ENCODE measurements at places on chromosomes 5 and 9.
A peak's percentile ranks its signal among the peaks of the same experiment; 100 is the strongest.

DNA sequence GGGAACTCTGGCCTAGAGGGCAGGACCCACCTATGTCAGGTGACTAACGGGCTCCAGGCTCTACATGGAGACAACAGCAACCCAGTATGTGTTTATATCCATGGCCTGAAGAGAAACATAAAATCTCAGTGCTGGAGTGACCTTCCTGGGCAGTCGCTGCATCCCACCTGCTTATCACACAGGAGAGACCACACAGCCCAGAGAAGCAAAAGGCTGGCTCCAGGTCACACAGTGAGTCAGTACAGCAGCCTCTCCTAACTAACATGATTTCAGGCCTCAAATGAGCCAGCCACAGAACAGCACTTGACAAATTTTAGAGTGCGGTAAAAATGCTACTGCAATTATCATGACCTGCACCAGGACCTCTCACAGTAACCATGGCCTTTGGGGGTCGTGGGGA is 54.0 kb upstream of the TGFBR1 start:
- no peak for DNase-seq

- no peak for DNase-seq
These were observed 1216.7 kb downstream of the EFNA5 start for GRCh38 chr5:106454050-106454449.

DNA sequence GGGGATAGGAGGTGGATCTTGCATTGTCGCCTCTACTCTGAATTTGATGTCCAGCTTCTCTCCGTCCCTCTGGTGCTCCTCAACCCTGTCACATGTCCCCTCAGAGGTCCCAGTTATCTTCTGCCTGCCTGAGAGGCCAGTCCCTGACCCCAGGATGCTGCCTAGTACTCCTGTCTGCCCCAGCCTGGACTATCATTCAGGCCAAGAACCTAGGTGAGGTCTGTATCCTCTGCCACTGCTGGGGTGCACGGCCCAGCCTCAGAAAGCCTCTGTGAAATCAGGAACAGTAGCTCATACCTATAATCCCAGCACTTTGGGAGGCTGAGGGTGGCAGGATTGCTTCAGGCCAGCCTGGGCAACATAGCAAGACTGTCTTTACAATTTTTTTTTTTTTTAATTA is 8.6 kb downstream of the SPINK4 start:
- no peak for DNase-seq

- no peak for DNase-seq
These were observed 59.1 kb upstream of the FBXW11 start for GRCh38 chr5:172065431-172066065.

- DNase-seq, result no peak
These were observed 52.8 kb downstream of the S1PR3 start for GRCh38 chr9:89044104-89044503.

- peak; percentile 33 for DNase-seq
These were observed 186.1 kb downstream of the C9orf152 start for GRCh38 chr9:110021891-110022290.

DNA sequence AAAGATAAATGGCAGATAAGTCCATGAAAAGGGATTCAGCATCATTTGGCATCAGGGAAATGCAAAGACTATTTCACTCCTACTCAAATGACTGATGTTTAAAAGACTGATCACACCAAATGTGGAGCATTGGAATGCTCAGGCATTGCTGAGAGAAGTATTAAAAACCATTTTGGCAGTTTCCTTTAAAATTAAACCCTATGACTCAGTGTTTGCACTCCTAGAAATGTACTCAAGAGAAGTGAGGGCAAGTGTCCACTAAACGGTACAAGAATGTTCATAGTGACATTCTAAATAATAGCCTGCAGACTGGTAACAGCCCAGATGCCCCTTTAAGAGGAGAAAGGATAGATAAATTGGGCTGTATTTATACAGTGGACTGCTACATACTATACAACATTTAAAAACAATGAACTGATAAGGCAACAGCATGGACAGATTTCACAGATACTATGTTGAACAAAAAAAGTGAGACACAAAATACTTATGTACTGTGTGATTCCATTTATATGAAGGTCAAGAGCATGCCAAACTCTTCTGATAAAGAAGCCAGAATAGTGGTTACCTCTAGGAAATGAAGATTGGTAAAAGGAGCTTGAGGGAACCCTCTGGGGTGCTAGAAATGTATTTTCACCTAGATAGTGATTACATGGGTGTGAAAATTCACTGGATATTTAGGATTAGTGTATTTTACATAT is 24.6 kb downstream of the APC start:
- DNase-seq, result no peak

DNA sequence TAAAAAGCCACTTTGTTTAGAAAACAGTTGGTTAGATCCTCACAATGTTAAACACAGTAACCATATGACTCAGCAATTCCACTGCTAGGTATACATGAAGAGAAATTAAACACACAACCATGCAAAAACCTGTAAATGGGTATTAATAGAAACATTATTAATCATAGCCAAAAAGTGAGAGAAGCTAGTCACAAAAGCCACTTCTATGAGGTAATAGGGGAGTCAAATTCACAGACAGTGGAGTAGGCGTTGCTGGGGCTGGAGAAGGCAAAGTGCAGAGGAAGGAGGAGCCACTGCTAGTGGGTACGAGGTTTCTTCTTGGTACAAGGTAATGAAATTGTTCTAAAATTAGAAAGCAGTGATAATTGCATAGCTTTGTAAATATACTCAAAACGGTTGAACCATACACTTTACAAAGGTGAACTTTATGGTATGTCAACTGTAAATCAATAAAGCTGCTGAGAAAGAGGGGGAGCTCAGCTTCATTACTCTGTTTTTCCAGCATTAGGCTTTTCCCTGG is 364.4 kb downstream of the GADD45G start:
- no peak for DNase-seq

DNA sequence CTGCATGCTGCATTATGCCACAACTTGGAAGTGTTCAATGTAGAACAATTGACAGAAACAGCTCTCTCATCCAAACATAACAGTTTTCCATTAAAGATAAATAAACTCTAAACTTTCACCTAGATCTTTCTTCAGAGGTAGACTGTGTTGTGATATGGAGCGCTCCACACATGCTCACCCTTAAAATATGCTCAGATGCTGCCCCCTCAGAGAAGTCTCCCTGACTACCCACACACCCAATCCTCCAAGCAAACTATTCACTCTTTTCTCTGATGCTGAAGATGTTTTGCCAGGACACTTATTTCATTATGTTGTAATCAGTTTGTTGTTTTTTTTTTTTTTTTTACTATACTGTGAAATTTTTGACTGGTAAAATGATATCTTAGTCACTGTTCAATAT is 206.6 kb upstream of the RASA1 start:
- no peak for DNase-seq

GRCh38 chr5:107772418-107773310 is 101.9 kb upstream of the EFNA5 start:
- no peak for DNase-seq

Data from GM12864 (cell line).